Camera-type eye (tissue), 1 donor: ENCODE measurements at places on chromosomes 16 and 17. TPM values are rescaled to one million over a fixed set of nuclear protein-coding genes. Genes with fewer than 3 reads are reported as not detected.

Gene IGFALS
- 0.55 TPM for total RNA-seq

Gene DNAI2
- total RNA-seq: 0.44 TPM

Gene KIF18B
- total RNA-seq: 3.0 TPM

Gene NPIPA2
- total RNA-seq: 1.0 TPM
